ENCODE measurements at places on chromosomes 2 and 18. TPM values are rescaled to one million over a fixed set of nuclear protein-coding genes. Genes with fewer than 3 reads are reported as not detected.

TNFRSF11A gene
- total RNA-seq = 0.06 TPM

TMEM150A gene
- total RNA-seq = 18.9 TPM

MAP2 gene
- total RNA-seq = 0.23 TPM

RAB31 gene
- total RNA-seq = 26.2 TPM

DNA sequence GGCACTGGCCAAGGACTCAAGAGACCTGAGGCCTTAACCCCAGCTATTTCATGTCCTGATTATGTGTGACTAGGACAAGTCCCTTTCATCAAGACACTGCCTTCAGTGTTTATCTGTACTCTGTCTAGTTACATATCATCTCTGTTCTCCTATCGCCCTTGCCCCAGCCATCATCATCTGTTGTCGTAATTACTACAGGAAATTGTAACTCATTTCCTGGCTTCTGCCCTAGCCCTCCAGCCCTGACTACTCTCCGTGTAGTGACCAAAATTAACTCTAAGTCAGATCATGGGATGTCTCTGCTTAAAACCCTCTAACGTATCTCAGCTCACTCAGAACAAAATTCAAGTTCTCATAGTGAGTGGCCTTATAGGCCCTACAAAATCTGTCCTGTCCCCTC, 49.3 kb upstream of the LAPTM4A start:
- DNase-seq = no peak

GRCh38 chr2:172252154-172252553, 149.5 kb upstream of the DLX2 start:
- no peak for DNase-seq

DNA sequence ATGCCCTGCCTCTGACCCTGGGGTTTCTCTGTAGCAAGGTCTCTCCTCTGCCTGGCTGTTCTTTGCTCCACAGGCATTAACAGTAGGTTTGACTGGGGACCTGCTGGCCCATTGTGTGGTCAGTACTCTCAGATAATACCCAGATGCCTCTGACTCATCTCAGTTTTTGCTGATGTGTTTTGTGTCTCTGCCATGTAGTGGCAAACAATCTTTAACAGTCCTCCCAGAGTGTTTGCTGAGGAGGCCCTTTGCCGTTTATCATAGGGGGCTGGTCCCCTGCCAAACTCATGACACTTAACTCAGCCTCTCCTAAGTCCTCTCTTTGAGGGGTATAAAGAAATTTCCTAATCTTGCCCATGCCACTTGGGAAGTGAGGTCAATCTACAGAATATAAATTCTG, 793.7 kb upstream of the FANCL start:
- no peak for DNase-seq

DNA sequence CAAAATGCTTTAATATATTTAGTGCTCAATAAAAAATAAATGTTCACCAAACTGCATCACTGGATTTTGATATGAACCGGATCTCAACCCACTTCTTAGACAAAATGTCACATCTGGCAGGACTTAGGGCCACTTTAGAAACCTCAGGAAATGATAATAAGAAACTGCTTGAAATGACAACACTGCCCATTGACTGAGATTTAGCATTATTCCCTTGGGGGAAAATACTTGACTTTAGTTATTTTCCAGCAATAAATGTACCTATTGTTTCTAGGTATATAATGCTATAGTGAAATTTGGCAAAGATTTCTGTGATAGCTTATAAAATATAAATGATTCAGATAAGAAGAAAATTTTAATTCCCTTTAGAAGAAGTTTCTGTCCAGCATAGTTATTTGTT, 195.1 kb downstream of the ICOS start:
- DNase-seq = no peak

- no peak for DNase-seq
These were observed 107.9 kb downstream of the DPP10 start for GRCh38 chr2:114550364-114550763.

GRCh38 chr2:209619782-209620181, 151.8 kb upstream of the UNC80 start:
- no peak for DNase-seq
